ENCODE measurements at places on chromosomes 11 and 22.

DNA sequence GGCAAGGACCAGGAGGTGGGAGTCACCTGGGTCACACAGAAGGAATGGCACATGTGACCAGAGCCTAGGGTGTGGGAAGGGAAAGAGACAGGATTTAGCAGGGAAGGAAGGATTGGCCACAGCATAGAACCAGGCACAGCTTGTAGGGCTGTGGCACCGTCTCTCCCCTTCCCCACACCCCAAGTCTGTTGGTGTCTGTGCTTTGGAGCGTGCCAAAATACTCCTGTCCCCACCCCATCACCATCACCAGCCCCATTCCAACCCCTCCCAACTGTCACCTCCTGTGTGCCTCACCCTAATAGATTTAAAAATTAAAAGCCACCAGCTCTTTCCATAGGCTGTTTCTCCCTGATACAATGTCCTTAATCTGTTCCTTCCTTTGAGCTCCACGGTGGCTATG lies 18.2 kb downstream of the SGSM1 start:
- DNase-seq = no peak

DNA sequence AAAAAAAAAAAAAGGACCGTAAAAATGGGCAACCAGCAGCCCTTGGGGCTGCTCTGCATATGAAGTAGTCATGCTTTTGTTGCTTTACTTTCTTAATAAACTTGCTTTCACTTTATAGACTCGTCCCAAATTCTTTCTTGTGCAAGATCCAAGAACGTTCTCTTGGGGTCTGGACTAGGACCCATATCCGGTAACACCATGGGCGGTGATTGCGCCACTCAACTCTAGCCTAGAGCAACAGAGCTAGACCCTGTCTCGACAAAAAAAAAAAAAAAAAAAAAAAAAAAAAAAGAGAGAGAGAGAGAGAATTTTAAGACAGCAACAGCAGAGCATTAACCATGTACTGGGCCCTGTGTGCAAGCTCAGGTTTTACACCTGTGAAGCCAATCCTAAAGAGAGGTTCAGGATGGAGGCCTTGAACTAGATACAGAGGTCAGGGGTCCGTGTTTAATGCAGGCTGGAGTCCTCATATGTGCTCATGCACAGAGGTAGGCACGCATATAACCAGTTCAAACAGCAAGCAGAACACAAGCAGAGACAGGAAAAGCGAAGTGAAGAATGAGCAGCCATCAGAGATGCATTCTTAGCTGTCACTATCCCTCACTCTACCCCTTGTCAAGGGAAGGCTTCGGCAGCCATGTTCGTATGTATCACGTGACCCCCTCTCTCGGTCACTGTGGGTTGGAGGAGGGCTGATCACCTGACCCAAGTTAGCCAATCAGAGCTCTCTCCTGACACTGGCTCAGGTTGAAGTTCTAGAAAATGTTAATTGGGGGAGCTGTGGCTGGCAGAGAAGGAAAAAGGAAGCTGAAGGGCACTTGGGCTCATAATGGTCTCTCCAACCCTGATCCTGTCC lies 16.7 kb upstream of the SYT12 start:
- no peak for DNase-seq

GRCh38 chr22:45784357-45785277 lies 113.0 kb downstream of the ATXN10 start:
- no peak for DNase-seq

DNA sequence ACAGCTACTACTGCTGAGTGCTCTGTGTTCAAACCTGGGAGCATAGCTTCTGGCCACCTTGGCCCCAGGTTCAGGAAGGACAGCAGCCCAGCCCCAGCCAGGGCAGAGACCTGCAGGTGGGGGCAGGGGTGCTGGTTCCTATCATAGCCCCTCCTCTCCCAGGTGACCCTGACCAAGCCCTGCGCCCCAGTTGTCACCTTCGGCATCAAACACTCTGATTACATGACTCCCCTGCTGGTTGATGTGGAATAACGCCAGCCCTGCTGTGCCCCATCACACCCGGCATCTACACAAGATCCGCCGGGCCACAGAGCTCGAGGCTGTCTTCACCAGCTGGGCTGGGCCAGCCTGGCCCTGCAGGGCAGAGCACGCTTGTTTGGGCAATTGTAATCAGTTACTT lies 6.9 kb downstream of the SCGB1C1 start:
- DNase-seq = no peak

DNA sequence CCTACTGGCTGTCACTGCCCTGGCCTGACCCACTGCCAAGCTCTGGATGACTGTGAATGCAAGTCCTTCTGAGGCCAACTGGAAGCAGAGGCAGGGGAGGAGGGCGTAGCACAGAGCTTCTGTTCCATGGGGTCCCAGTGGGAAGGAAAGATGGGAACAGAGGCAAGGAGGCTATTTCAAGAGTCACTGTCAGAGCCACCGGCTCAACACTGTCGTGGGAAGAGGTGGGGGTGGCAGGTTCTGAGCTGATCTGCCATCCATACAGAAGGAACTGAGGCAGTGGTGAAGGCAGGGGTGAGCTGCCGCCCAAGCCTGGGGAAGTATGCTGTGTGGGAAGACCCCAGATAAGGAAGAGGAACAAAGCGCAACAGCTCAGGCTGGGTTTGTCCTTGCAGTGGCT lies 54.7 kb downstream of the SGSM3 start:
- DNase-seq = no peak

- no peak for DNase-seq
Measured at GRCh38 chr22:43435851-43436811, 24.3 kb downstream of the MPPED1 start.

- DNase-seq = no peak
Measured at GRCh38 chr11:95699631-95700470, 89.7 kb downstream of the FAM76B start.

- DNase-seq = no peak
Measured at GRCh38 chr22:29727131-29727523, 7.3 kb downstream of the CABP7 start.

GRCh38 chr11:2329551-2329950 lies 27.7 kb downstream of the TSPAN32 start:
- no peak for DNase-seq

DNA sequence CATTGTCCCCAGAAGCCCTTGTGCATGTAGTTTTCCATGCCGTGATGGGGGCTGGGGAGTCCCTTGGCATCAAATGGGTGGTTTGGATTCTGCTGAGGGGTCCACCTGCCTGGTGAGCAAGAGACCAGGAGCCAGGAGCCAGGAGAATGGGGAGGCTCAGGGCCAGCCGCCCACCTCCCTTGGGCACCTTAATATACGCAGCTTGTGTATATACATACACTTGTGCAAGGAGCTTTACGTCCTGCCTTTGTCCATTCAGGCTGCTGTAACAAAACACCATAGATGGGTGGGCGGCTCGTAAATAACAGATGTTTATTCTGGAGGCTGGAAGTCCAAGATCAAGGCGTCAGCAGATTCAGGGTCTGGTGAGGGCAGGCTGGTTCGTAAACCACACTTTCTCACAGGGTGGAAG lies 62.5 kb downstream of the SMIM38 start:
- DNase-seq = no peak

GRCh38 chr22:28903729-28904128 lies 20.4 kb downstream of the ZNRF3 start:
- no peak for DNase-seq

- DNase-seq = no peak
Measured at GRCh38 chr11:103959279-103959942, 77.0 kb upstream of the DDI1 start.

DNA sequence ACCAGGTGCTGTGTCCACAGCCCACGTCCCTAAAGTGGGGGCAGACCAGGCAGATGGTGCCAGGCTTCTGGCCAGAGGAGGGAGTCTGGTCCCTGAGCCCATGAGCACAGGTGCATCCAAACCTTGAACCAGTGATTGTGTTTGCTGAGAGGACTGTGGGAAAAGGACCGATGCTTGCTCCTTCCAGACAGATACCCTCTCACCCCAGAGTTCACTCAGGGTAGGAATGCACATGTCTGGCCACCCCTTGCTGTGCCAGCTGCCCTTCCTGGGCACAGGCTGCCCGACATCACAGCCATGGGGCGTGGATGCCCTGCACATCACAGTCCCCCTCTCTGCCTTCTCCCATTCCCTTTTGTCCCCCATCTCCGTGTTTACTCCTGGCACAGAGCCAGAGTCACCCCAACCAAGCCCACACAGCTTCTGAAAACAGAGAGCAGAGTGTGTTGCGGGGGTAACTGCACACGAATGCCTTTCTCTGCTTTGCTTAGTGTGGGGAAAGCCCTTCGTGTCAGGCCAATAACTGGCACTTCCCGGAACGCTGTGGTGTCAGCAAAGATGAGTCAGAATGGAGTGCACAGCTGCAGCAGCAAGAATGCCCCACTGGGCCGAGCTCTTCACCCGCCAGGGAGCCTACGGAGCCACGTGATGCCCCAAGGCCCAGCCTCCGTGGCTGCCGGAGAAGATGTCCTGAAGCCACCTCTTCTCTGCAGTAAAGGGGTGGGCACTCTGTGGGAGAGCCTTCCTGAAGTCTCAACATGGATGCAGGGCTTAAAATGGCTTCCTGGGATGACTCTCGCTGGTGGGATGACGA lies 7.6 kb downstream of the CARS1 start:
- no peak for DNase-seq

DNA sequence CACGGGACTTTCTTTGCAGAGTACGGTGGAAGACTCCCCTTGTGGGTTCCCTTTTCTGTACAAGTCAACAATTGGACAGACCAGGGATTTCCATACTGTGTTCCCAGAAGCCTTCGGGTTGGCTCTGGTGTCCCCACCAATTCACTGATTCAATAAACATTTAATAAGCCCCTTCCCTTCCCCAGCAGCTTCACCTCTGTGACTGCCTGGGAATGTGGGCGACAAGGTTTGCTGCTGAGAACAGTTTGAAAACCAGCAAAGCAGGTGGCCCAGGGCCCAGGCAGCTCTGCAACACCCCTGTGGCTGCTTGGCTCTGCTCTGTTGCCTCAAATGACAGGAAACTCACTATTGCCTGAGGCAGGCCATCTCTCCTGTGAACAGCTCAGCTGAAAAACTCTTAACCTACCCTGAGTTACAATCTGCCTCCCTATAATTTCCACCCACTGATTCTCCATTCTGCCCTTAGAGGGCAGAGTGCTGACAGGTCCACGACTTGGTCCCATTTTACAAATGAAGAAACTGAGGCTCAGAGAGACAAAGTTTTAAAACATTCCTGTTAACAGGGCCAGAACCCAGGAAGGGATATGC lies 10.4 kb downstream of the ADORA2A start:
- DNase-seq = no peak

DNA sequence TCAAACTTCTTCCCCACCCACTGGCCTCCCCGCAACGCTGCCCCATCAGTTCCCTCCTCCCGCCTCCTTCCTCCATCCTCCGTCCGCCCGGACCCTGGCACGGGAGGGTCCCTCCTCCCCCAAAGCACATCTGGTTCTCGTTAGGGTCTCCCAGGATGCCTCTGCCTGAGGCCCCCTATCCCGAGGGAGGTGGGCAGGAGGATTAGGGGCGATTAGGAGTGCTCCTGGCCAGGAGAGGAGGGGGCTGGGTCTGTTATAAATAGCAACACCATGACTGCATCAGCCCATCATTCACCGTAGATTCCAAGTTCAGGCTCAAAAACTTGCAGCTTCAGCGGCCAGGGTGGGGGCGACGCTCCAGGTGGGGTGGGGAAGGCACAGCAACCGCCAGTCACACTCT lies 10.4 kb downstream of the MYRF start:
- DNase-seq = no peak

DNA sequence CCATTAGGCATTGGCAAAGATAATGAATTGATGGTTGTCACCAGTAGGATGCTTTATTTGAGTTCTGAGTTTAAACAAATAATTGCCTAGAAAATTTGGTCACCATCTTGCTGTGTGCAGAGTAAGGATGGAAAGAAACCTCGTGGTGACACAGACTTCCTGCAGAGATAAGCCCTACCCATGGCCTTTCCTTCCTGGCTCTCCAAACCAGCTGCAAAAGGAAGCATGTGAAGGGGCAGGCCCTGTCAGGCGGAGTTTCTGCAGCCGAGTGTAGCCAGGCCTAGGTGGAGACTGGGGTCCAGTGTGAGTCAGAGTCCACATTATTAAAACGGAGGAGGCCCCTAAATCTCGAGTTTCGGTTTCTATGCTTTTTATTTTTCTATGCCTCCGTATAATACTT lies 83.1 kb upstream of the ADSL start:
- DNase-seq = no peak

Data from NCI-H1048 (cell line).